Stimulated activated CD8-positive, alpha-beta memory T cell treated with anti-CD3 and anti-CD28 coated beads, Interleukin-2, amount 100 ng/mL, for 48 hours (primary cell): ENCODE measurements at places on chromosomes 5 and 9.

DNA sequence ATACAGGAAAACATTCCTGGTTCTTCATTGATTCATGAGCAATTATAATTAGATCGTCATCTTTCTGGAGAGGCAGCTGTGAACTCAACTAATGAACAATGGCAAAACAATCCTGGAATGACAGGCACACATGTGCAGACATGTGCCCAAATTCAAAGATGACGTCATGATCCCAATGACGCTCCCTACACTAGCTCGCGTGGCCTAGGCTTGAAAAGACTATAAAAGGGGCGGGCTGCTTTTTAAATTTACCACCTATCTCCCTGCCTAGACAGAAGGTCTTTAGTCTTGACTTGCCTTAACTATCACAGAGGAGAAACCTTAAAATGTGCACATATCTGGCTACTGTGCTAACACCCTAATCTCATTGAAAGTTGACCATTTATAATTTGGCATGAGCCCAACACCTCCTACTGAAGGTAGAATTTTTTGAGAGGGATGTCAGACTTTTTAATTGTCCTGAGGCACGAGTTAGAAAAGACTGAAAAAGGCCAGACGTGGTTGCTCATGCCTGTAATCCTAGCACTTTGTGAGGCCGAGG, 88.2 kb downstream of the PRRT1B start:
- no peak for DNase-seq

DNA sequence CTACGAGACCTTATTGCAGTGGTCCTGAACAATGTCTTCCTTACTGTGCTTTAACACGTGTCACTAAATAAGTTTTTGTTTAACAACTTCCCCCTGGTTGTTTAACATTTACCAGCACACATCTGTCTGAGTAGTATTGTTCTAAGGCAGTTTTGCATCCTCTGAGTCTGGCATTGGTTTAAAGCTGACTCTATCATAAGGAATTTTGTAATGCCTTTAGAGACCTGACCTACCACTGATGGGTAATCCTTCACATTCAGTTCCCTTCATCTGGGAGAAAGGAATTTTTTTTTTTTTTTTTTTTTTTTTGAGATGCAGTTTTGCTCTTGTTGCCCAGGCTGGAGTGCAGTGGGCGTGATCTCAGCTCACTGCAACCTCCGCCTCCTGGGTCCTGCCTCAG, 20.0 kb upstream of the PCAT7 start:
- no peak for DNase-seq

DNA sequence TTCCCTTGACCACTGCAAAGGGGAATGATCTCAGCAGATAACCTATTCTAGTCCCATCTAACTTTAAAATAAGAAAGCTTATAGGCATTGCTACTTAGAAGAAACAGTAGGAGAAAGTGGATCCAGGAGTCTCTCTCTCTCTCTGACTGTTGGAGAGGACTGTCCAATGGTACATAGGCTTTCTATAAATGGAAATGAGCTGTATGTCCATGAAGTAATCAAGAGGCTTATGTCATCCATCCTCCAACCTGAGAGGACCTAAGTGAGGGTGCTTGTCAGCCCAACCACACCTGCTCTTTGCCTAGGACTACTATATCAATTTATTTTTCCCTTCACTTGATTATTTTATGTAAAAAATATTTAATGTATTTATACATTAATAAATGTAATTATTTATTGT, 172.3 kb downstream of the PAPPA start:
- DNase-seq: no peak

GRCh38 chr9:21432672-21433425, 7.4 kb upstream of the IFNA1 start:
- DNase-seq: no peak

GRCh38 chr5:69083412-69083811, 10.4 kb upstream of the SLC30A5 start:
- DNase-seq: no peak

DNA sequence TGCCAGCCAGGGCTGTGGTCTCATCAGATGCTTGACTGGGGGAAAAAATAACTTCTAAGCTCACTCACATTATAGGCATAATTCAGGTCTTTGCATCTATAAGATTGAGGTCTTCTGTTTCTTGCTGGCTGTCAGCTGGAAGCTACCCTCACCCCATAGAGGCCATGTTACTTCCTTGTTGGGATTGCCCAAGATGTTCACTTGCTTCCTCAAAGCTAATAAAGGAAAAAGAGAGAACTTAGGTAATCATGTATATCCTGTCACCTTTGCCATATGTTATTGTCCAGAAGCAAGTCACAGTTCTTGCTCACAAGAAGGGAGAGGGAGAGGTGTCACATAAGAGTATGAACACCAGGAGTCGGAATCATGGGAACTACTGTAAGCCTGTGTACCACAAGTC, 38.7 kb upstream of the ANKRD34B start:
- no peak for DNase-seq

GRCh38 chr5:87183896-87184295, 83.8 kb upstream of the RASA1 start:
- DNase-seq: no peak

DNA sequence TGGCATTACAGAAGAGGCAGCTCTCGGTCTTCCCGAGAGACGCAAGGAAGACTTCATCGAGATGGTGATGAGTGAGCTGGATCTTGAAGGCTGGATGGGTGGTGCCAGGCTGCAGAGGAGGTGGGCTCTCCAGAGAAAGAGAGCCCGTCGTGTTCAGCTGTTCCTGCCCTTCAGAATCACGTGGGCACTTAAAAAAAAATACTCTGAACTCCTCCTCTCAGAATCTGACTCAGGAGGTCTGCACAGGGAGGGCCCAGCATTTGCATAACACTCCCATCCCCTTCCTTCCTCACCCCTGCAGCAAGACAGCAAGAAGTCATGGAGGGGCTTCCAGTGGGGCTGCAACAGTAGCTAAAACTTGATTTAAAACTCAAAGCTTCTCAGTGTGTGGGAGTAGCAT, 203.0 kb downstream of the ATPSCKMT start:
- DNase-seq: no peak

DNA sequence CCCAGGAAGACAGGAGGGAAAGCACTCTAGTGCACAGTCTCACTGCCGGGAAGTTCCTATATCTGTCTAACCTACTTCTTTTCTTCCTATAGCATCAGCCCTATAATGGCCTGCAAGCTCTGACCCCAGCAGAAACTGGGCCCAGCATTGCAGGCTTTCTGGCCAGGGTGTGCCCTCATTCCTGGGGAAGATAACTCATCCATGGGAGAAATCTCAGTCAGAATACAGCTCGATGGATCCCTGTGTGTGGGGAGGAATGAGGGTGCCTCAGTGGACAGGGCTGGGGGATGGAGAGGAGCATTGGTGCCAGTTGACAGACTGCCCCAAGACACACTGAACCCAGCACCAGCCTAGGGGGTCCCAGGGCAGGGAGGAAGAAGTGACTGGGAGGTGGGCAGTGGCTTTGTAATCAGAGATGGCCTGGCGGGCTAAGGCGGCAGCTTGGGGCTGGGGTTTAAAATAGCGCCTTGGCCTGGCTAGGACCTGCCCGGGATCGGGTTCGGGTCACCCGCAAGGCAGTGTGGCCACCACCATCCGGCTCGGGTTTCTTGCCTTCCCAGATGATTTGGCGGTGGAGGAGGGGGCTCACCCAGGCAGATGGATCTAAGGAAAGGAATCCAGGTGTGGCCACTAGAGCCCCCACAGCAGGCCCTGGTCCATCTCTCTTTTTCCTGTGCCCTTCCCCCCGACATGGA, 7.6 kb upstream of the CXXC5 start:
- DNase-seq: no peak

DNA sequence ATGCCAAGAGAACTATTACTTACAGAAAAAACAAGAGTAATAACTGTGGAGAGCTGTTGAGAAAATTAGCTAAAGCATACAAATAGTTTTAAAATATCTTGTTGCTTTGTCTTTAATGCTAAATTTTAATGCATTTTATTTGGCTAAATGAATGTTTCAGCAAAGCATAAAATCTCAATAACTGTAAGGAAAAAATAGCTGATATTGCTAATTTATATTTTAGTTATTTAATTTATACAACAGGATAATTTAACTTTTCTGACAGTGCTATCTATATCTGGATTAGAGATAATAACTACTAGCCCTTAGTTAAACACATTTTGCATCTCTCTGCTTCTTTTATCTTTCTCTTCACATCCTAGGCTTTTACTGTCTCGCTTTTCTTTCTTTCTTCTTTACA, 1014.9 kb upstream of the COX7C start:
- no peak for DNase-seq

DNA sequence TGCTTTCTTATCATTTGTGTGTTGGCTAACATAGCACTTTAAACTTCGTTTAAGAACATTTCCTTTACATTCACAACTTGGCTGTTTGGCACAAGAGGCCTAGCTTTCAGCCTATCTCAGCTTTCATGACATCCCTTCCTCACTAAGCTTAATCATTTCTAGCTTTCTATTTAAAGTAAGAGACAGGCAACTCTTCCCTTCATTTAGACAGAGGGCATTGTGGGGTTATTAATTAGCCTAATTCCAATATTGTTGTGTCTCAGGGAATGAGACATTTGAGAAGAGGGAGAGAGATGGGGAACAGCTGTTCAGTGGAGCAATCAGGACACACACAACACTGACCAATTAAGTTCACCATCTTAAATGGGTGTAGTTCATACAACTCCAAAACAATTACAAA, 51.0 kb upstream of the OR2K2 start:
- DNase-seq: no peak

DNA sequence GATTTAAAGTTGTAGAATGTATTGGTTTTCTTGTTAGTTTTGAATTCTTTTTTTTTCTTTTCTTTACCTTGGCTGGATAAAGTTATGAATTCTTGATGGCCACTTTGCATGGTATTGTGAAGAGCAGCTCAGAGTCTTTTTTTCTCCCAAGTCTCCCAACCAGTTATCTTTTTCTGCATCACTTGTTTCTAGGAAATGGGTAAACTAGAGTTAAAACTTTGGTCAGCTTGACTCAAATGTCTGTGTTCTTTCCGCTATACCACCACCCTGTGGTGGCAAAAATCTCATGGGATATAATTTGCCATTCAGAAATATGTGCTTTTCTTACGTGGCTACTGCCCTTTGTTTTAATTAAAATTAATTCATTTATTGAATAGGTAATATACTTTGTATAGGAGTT, 113.2 kb downstream of the UNC13B start:
- DNase-seq: no peak

- DNase-seq: no peak
Observed at GRCh38 chr5:100758306-100758705, 144.8 kb downstream of the ST8SIA4 start.

DNA sequence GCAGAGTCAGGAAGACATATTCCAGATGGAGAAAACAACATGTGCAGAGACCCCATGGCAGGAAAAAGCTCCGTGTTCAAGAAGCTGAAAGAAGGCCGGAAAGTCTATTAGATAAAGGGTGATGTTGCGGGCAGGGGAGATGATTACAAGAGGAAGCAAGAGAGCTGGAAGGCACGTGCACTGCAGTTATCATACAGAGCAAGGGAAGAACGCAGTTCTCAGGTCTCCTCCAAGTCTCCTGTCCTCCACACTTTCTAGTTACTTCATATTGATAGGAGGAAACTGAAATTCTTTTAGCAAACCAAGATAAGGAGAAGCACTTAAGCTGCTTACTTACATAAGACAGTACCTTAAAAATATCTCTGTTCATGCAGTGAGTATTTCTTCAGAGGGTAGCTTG, 58.3 kb upstream of the PLPP6 start:
- DNase-seq: no peak

DNA sequence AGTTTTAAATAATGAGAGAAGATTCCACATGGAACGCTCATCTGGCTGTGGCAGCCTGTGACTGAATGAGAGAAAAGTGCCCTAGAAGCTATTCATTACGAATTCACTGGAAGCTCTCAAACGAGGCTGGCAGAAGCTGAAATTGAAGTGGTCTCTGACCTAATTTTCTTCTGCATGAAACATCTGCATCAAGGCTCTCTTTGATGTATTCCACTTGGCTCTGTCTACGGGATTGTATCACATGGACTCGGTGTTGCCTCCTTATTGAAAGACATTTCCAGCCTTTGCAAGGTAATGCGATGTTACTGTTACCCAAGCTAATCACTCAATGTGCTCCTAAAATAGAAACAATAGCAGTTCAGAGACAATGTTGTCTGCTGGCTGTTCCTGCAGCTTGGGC, 246.9 kb upstream of the ZNF462 start:
- DNase-seq: no peak

GRCh38 chr9:100473276-100474081, 530 bp downstream of the TMEFF1 start:
- no peak for DNase-seq

DNA sequence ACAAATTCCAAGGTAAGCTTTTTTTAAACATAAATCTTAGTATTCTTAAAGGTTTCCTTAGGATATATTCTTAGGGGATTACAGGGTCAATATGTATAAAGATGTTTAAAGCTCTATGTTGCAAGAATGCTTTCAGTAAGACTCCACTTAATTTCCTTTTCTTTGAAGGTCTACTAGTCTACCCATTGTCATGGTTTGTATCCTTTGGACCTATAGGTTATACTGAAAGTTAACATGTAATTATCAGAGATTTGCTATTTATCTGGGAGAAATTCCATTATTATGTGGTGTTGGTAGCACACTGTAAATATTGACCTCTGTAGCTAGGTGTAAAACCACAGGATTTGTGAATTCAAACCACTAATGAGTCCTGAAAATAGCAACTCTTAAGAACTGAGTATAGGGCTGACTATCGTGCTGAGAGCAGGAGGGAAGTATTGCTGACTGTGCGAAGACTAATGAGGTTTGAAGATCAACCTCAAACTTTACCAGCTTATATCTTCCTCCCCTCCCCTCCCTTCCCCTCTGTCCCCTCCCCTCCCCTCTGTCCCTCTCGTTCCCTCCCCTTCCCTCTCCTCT, 85.6 kb downstream of the GADD45G start:
- no peak for DNase-seq

DNA sequence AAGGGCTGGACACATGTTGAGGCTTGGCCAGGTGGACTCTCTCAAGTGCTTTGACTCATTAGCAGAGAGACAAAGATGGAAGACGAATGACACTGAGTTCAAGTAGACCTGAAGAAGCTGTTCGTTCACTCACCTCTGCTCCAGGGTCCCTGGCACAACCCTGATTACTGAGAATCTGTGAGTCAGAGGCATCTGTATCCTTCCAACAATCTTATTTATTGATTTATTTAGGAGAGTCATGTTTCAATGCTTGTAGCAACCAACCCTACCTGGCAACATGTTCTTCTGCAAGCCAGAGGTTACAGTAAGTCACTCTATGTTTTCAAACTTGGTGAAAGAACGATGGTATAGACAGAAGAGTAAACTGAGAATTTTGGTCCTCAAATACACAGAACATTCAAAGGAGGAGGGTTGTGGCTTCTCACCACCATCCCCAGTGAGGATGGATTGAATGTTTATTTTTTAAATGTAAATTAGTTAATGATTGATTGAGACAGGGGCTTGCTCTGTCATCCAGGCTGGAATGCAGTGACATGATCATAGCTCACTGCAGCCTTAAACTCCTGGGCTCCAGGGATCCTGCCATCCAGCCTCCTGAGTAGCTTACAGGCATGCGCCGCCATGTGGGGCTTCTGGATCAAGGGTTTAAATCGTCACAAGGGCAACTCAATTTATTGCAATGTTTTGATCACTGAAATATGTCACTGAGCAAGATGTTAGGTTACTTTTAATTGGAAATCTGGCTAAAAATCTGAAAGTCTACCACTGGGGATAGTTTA, 55.7 kb upstream of the CARTPT start:
- no peak for DNase-seq
